Fibroblast of villous mesenchyme (primary cell): ENCODE measurements at places on chromosomes 16 and 17.
A peak's percentile ranks its signal among the peaks of the same experiment; 100 is the strongest.

DNA sequence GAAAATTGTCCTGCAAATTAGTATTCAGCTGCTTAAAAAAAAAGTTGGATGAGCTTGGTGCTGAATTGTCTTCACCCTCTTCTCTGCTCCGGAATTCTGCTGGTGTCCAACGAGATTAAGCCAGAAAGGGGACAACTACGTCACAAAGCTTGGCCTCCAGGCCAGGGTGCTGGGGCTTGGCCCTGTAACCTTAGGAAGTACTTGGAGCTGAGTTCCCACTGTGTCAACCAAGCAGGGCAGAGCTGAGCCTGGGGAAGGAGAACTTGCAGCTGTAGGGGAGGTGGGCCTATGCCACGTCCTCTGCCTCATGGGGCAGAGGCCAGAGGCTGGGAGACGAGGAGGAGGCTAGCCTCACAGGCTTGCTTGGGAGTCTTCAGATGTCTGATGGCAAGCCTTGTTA is 71.2 kb downstream of the CLEC16A start:
- no peak for DNase-seq

GRCh38 chr17:47776330-47777197 is 43.5 kb downstream of the TBX21 start:
- peak; percentile 42 for DNase-seq

- DNase-seq, result no peak
Observed at GRCh38 chr16:27347930-27348685, 34.3 kb downstream of the IL4R start.

DNA sequence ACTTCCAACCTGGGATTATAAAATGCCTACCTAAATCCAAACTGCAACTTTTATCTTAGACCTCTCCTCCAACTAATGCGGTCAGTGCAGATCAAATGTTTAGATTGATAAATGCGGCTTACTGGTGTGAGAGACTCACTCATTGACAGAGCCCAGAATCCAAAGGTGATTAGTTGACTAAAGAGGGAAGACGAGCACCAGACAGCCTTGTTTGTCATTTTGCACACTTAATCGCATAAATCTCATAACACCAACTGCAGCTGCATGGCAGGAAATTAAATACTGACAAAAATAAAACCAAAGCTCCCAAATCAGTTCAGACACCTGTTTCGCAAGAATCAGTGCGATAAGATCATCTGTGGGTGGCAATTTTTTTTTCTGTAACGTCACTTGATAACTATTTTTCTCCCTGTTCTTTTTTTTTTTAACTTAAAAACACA is 35.9 kb downstream of the NACA2 start:
- no peak for DNase-seq

GRCh38 chr17:17351356-17351891 is 48.3 kb downstream of the NT5M start:
- no peak for DNase-seq

DNA sequence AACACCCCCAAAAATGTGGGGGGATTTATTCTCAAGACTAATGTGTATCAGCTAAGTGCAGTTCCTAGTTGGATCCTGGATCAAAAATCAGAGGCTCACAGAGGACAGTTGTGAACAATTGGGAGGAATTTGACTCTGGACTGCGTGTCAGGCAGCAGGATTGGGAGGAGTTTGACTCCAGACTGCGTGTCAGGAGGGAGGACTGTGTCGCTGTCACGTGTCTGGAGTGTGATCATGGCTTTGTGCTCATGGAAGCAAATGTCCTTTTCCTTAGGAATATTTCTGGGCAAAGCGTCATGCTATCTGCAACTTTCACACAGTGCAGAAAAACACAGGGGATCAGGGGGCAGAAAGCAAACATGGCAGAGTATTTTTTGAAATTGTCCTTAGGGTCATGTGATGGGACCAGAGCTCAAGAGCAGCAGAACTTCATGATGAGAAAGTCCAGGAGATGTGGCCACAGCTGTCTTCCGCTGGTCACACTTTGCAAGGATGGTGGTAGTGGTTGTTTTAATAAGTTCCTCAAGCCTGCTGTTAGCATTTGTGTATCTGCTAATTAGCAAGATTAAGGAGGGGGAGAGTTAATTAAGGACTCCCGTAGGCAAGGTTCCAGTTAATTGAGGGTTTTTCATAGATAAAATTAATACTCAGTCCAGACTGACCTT is 122.0 kb upstream of the CHMP6 start:
- no peak for DNase-seq

- peak; percentile 57 for DNase-seq
Observed at GRCh38 chr17:4657678-4658077, 16.2 kb upstream of the ALOX15 start.

- peak; percentile 60 for DNase-seq
Observed at GRCh38 chr16:10951026-10951425, 6.7 kb downstream of the CLEC16A start.

GRCh38 chr16:81818568-81818896 is 39.4 kb downstream of the PLCG2 start:
- DNase-seq, result no peak

- peak; percentile 72 for DNase-seq
Observed at GRCh38 chr17:82876149-82876548, 36.3 kb upstream of the ZNF750 start.

- DNase-seq, result peak; percentile 56
Observed at GRCh38 chr16:19898924-19899604, 14.4 kb upstream of the GPRC5B start.

GRCh38 chr17:21239680-21240368 is 13.4 kb downstream of the NATD1 start:
- DNase-seq, result peak; percentile 41

DNA sequence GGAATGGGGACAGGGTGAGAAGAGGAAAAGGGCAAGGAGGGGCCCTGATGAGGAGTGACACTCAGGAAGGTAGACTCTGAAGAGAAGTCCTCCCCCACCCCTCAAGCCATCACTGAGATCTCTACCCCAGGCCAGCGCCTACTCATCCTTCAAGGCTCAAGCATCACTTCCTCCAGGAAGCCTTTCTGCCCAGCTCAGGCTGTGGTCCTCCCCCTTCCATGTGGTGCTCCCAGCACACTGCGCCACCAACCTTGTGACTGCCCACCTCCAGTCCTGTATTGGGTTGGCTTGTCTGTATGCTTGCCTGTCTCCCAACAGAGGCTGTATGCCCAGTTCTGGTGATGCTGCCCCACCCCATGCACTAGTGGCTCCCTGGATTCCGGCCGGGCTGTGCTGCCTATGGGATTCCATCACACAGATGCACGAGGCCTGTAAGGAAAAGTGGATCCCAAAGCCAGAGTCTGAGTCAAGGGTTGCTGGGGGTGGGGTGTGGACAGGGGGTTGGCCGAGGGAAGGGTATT is 19.8 kb upstream of the ZFP90 start:
- no peak for DNase-seq

DNA sequence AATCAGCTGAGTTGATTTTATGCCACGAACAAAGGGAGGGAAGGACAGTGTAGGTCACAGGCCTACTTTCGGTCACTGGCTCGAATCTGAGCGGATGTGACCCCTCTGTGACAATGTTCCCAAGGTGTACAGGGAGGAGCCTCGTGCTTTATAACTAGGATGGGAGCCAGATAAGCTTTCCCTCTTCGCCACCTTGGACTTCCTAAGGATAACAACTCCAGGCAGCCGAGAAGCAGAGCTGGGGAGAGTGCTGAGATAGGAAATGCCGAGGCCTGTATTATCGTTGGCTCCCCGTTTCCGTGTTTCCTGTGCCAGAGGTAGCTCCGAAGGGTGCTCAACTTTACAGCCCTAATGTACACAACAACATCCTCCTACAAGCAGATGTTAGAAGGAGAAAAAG is 217.8 kb upstream of the IRX3 start:
- DNase-seq, result no peak

DNA sequence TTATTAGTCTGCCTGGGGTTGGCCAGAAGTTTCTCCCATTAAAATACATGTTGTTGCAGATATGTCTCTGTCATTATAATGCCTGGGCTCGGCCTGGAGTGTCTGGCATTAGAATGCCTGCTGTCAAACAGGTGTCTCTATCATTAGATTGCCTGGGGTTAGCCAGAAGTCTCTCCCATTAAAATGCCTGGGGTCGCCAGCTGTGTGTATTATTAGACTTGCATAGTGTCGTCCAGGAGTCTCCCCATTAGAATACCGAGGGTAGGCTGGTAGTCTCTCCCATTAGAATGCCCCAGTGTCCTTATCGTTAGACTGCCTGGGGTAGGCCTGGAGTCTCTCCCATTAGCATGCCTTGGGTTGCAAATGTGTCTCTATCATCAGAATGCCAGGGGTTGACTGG is 2270.8 kb downstream of the TP53TG3F start:
- no peak for DNase-seq

- peak; percentile 63 for DNase-seq
Observed at GRCh38 chr17:2247005-2247404, 56.6 kb downstream of the SMG6 start.

- DNase-seq, result no peak
Observed at GRCh38 chr16:1258906-1259759, 3.3 kb downstream of the TPSD1 start.

GRCh38 chr17:15364615-15365014 is 23.2 kb upstream of the TEKT3 start:
- no peak for DNase-seq

DNA sequence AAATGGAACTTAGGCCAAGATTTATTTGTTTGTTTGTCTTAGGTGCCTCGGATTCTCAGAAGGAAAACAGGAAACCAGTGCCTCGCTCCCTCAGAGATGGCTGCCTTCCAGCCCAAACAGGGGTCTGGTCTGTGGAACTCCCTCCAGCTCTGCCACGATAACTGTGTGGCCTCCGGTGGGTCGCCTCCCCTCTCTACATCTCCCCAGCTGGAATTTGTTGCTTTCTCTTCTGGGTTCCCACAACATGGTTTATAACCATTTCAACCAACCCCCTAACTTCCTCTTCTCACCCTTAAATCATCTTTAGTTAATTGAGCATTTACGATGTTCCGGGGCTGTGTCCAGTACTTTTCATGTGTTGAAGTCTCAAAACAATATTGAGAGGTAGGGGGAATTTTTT is 30.9 kb upstream of the PLLP start:
- peak; percentile 71 for DNase-seq

GRCh38 chr17:77571155-77571981 is 387.1 kb upstream of the TNRC6C start:
- DNase-seq, result peak; percentile 46

GRCh38 chr17:2338315-2338657 is 985 bp downstream of the SGSM2 start:
- DNase-seq, result peak; percentile 20

DNA sequence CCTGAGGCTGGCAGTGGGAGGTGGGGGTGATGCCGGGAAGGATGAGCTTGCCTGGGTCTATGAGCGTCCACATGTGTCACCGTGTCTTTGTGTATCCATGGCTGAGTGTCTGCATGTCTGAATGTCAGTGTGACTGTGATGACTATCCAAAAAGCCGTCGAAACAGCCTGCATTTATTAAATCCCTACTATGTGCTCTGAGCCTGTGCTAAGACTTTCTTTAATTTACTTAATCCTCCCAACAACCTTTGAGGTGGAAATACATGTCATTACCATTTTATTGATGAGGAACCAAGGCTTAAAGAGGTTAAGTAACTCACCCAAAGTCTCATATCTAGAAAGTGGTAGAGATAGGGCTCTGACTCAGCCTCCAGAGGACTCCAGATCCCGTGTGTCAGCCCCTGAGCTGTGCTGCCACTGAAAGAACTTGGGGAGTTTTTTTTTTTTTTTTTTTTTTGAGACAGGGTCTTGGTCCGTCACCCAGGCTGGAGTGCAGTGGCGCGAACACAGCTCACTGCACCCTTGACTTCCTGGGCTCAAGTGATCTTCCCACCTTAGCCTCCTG is 20.0 kb downstream of the ARHGAP23 start:
- DNase-seq, result peak; percentile 66

DNA sequence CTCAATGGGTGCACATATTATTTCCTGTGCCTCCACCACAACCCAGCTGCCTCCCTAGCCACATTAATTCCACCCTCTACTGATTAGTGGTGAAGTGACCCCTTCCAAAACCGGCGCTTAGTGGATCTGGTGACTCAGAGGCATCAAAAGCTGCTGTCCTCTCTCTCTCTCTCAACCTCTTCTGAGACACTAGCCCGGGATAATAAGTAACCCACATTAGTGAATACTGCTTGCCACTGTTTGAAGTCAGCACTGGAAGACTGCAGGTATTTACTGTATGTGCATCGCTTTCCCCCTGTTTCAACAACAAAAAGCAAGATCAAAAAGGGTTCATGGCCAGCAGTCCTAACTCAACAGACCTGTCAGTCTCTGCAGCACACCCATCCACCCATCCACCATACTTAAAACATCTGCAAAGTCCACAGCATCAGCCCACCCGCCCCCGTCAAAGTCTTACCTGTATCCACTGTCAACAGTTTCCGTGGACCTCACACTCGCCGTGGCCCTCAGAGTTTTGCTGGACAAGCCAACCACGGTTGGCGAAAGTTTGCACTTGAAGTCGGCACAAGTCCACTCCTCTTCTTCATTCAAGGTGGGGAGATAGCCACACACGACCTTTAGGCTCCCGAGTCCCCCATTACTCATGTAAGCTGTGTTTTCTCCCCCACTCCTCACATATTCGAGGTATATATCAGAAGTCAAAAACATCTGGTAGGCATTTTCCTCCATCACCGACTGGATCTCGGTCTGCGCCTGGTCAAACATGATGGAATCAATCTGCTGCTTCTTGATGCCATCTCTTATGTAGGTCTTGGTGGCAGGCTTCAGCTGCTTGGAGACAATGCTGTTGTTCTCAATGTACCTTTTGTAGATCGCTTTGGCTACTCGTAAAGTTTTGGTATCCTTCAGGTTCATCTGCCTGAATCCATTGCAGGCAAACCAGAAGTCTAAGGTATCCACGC is 3.8 kb downstream of the AXIN2 start:
- DNase-seq, result no peak

DNA sequence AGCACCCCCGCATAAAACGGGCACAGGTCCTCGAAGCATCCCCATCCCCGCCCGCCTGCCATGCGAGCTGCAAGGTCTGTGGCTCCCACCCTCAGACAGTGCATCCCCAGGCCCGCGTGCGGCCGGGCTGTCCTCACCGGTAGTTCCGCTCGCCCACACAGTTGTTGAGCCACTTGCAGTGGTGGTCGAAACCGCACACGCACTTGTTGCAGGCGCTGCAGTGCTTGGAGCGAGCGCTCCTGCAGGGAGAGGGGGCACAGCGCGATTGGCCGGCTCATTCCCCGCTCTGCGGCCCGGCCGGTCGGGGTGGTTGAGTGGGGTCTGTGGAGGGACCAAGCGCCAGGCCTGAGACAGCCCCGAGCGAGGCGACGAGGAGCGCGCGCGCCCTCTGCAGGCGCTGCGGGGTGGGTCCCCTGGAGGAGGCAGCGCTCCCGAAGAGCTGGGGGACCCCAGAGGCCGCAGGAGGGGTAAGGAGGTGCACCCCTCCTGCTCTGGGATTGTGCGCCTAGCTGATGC is 6.0 kb upstream of the TPPP3 start:
- DNase-seq, result peak; percentile 26
